ENCODE measurements at places on chromosomes 12 and 14.
A peak's percentile ranks its signal among the peaks of the same experiment; 100 is the strongest.

GRCh38 chr14:58535044-58535443 is 102.7 kb upstream of the DACT1 start:
- peak; percentile 38 for DNase-seq

DNA sequence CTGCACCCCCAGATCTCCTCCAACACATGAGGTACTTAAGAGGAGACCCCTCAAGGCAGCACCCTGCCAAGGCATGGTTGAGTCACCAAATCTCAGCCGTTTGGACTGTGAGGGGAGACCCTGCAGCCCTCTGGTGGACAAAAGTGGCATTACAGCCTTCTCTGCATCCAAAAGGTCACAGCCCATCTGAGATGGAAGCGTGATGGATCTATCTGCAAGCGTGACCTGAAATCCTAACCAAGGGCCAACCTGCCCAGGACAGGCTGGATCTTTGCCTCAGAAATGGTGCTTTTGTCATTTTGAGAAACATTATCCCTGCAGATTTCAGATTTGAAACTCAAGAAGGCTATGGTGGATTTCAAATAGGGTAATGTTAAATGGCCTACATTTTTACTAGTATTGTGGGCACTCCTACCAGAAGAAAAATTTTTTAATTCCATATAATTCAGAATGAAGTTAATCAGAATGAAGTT is 23.7 kb upstream of the DHRS4 start:
- DNase-seq = no peak

- no peak for DNase-seq
Measured at GRCh38 chr14:60721326-60722106, 2.6 kb downstream of the SIX4 start.

GRCh38 chr14:72754949-72755348 is 139.0 kb downstream of the DPF3 start:
- no peak for DNase-seq

DNA sequence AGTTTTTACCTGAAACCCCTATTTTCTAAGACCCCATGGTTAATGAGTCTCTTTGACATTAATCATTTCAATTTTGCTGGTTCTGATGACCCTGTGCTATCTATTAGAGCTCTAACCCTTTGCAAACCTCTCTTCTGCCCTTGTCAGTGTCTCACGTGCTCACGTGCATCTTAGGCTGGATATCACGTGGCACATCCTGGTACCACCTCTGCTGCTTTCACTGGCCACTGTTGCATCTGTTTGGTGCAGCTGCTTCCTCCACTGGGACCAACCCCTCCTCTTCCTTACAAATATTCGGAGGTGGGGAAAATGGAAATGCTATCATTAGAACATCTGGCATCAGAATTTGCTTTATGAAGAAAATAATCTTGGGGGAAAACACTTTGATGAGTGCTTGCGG is 119.6 kb downstream of the CRADD start:
- no peak for DNase-seq

DNA sequence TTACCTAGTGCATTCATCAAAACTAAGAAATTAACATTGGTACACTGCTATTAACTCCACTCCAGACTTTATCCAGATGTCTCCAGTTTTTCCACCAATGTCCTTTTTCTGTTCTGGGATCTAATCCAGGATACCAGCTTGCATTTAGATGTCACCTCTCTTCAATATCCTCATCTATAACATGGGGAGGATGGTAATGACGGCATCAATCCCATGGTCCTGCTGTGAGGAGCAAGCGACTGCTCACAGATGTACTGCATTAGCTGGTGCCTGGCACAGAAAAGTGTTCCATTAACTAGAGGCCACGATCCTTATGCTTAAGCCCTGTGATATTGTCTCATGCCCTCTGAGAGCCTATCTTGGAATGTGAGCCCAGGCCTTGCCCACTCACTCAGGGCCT is 53.8 kb downstream of the CALM1 start:
- DNase-seq = no peak

DNA sequence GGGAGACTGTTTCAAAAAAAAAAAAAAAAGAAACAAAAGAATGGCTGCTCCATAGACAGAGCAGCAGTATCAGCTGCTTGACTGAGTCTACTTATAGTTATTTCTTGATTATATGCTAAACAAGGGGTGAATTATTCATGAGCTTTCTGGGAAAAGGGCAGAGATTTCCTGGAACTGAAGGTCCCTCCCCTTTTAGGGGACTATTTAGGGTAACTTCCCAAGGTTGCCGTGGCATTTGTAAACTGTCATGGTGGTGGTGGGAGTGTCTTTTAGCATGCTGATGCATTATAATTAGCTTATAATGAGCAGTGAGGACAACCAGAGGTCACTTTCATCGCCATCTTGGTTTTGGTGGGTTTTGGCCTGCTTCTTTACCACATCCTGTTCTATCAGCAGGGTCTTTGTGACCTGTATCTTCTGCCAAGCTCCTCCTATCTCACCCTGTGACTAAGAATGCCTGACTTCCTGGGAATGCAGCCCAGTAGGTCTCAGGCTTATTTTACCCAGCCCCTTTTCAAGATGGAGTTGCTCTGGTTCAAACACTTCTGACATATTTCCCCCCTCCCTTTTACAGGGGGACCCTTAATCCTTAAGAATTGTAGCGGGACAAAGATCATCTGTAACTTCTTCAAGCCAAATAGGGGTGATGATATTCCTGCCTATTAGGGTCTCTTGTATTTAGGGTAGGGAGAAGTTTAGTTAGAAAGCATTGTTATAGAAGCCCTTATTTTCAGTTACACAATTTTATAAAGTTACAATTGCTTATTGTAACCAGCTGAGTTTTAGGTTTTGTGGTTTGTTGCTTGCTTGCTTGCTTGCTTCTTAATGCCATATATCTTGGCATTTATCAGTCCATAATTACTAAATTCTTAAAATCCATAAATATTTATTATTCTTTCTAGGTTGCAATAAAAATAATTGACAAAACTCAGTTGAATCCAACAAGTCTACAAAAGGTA is 42.5 kb downstream of the MARK3 start:
- DNase-seq = no peak

DNA sequence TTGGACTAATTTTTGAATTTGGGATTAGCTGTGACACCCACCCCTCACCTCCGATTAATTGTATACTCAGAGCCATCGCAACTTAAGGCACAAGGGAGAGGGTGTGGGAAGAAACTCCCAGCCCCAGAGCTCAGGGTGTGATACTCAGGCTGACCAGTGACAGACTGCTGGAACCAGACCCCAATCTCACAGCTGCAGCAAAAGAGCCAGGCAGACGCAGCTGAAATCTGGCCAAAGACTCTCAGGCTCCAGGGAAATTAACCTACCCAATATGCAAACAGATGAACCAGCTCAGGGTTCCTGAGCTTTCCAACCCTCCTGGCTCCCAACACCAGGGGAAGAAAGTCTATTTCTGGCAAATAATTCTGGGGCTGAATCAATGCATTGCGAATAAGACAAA is 30.5 kb downstream of the ANAPC7 start:
- DNase-seq = no peak

GRCh38 chr14:77186911-77187648 is 5.5 kb downstream of the TMEM63C start:
- DNase-seq = no peak

GRCh38 chr14:105879867-105880561 is 353.6 kb downstream of the TMEM121 start:
- no peak for DNase-seq

GRCh38 chr12:118033323-118033722 is 16.8 kb downstream of the RFC5 start:
- DNase-seq = no peak

GRCh38 chr12:20950248-20950647 is 139.7 kb downstream of the SLCO1B3 start:
- no peak for DNase-seq

- no peak for DNase-seq
Measured at GRCh38 chr14:50926851-50927386, 17.4 kb downstream of the PYGL start.

DNA sequence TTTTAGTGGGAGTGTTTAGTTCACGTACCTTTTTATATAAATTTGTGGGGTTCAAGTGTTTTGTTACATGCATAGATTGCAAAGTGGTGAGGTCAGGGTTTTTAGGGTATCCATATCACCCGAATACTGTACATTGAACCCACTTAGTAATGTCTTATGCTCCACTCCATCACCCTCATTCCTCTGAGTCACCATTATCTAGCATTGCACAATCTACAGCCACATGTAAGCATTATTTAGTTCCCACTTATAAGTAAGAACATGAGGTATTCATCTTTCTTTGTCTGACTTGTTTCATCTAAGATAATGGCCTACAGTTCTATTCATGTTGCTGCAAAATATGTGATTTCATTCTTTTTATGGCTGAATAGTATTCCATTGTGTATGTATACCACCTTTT is 583.7 kb upstream of the LRFN5 start:
- DNase-seq = no peak

DNA sequence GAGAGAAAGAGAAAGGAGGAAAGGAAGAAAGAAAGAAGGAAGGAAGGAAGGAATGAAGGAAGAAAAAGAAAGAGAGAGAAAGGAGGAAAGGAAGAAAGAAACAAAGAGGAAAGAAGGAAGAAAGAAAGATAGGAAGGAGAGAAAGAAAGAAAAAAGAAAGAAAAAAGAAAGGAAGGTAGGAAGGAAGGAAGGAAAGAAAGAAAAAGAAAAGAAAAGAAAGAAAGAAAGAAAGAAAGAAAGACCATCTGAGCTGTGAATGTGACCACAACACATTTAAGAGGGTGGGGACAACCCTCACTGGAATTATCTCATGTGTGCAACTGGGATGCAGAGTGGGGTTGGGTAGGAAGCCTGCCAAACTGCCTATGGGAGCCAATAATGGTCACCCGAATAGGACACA is 36.0 kb upstream of the BATF start:
- DNase-seq = no peak

GRCh38 chr12:14564336-14564959 is 3.2 kb downstream of the PLBD1 start:
- no peak for DNase-seq

DNA sequence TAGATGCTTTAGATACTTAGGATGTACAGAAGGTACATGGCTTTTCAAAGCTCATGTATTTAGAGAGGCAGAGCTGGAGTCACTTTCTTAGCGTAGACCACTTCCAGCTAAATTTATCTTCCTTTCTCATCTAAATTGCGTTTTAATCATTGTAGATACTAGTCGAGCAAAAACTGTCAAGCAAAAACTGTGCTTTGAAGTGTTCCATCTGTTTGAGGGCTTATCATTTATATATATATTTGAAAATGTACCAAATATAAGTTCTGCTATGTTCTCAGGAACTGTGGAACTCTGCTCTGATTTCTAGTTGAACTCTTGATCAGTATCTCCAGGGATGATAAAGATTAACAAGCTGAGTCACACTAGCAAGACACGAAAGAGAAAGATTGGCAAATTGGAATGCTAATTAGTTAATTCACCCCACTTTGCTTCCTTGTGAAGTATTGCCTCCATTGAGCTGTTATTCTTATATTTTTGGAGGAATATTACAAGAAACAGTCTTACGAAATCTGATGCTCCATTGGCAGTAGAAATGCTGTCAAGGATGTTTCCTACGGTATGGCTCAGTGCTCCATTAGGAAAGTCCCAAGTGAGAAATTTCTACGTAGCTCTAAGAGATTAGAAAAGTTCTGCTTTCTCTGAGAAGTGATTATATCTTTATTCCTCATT is 310.7 kb downstream of the AEBP2 start:
- DNase-seq = no peak

- no peak for DNase-seq
Measured at GRCh38 chr12:10339053-10339840, 31.6 kb downstream of the KLRD1 start.

DNA sequence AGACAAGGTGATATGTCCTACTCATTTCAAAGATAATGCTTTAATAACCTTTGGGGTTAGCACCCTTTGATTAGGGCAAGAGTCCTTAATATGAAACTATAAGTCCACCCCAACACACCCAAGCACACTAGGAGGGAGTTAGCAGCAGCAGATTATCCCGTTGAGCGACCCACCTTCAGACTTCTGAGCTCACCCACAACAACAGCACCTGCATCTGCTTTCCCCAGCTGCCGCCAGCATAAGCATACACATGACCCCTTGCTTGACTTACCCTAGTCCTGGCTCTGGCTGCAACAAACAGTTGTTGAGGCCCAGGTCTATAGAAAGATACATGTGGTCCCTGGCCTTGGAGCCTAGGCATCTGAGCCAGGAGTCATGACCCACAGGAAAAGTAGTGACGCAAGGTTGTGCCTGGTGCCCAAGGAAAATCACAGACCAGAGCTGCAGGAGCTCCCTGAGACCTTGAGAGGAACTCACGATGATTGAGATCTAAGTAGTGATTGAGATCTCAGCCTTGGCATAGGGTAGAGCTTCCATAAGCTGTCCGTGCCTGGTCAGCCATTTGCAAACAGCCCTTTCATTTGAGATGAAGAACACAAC is 19.0 kb downstream of the ZDHHC22 start:
- no peak for DNase-seq

GRCh38 chr12:132066345-132066685 is 77.8 kb downstream of the DDX51 start:
- no peak for DNase-seq

GRCh38 chr14:88682495-88683114 is 110.1 kb downstream of the EML5 start:
- DNase-seq = no peak

DNA sequence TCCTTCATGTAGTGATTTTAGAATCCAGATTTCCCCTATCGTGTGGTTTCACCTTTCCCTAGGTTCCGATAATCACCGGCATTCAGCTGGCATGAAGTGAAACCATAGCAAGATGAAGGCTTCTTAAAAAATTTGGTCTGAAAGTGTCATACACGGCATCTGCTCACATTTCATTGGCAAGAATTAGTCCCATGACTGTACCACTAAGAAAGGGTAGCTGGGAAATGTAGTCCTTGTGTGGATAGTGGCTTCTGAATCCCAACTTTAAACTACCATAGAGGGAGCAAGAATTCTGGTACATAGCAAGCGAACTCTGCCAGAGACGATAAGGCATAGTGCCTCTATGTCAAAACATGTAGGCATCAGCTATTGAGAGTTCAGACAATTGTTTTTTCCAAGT is 360.1 kb upstream of the TBX3 start:
- DNase-seq = no peak

- DNase-seq = no peak
Measured at GRCh38 chr12:107282628-107283027, 189.3 kb upstream of the CRY1 start.

DNA sequence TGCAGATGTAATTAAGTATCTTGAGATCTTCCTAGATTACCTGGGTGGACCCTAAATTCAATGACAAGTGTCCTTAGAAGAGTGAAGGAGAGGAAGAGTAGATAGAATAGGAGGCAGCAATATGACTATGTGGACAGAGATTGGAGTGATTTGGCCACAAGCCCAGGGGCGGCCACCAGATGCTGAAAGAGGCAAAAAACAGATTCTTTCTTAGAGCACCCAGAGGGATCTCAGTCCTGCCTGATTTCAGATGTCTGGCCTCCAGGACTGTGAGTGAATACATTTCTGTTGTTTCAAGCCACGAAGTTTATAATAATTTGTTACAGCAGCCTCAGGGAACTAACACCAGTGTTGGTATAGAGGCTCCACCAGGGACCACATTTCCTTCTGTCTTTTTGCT is 67.3 kb downstream of the DACT1 start:
- DNase-seq = no peak

Measured in AG04449 (cell line).